ENCODE measurements at places on chromosomes 5 and 9.

- DNase-seq: no peak
These were observed 21.3 kb downstream of the HK3 start for GRCh38 chr5:176877793-176878331.

DNA sequence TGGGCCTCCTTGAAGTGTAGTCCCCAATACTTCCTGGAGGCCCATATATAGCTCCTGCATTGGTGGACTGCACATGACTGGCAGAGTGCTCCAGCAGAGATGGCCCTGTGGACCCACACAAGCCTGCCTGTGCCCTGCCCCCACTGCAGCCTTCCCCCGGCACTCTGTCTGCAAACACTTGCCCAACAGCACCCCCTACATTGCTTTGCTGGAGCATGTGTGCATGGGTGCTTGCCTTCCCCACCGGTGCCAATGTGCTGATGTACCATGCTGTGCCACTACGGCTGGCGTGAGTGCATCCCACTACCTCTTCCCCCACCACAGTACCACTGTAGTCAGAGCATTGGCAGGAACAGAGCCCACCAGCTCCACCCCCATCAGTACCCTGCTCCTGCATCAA lies 563.6 kb upstream of the CTNND2 start:
- no peak for DNase-seq

DNA sequence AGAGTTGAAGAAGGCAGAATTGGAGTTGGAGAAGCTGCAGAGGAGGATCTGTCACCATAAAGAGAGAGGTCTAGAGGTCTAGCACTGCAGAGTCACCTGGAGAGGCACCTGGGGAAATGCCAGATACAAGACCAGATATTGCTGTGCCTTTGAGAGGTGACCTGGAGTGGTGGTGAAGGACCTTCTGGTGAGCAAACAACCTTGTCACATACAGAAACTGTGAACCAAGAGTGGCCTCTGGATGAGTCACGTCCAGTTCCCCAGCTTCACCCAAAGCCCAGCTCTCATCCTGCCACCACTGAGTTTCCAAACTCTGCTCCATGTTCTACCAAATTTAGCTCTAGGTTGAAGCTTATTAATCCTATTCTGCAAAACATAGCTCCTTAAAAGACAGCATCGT lies 131.1 kb upstream of the FBXL7 start:
- DNase-seq: no peak

- no peak for DNase-seq
These were observed 291.2 kb downstream of the PRELID2 start for GRCh38 chr5:145543968-145544367.

DNA sequence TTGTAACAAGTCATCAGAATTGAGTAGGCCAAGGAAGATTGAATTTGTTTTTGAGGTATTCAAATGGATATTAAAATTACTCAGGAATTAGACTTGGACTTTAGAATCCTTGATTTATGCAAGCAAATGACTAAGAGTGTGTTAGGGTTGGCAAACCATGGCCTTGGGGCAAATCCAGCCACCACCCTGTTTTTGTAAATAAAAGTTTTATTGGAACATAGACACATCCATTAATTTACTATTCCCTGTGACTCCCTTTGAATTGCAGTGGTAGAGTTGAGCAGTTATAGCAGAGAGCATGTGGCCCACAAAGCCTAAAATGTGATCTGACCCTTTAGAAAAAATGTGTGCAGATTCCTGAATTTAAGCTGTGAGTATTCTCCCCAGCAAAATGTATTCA lies 115.6 kb downstream of the WDR70 start:
- DNase-seq: no peak

- DNase-seq: no peak
These were observed 2.3 kb downstream of the ACSL6 start for GRCh38 chr5:132008961-132009680.

Measured in SIG-M5 (cell line).